ENCODE measurements at places on chromosomes 7 and 10.

GRCh38 chr7:39624442-39624807 is 1.1 kb downstream of the RALA start:
- no peak for DNase-seq

DNA sequence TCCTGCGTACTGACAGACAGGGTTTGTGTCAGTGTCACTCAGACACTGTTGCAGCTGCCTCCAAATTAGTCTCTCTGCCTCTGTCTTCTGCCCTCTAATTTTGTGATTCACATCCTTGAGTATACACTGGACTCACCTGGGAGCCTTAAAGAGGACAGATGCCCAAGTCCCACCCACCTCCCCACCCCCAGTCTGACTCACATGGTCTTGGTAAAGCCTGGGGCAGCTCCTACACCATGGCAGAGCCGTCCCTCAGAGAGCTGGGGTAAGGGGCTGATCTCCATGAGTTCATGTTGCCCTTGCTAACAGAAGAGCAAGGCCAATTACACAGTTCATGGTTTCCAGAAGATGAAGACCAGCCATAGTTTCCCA is 197.6 kb upstream of the STK17A start:
- DNase-seq = no peak

GRCh38 chr10:36491926-36492325 is 633.5 kb upstream of the ANKRD30A start:
- DNase-seq = no peak

- no peak for DNase-seq
Observed at GRCh38 chr7:123994449-123994848, 38.4 kb downstream of the TMEM229A start.

DNA sequence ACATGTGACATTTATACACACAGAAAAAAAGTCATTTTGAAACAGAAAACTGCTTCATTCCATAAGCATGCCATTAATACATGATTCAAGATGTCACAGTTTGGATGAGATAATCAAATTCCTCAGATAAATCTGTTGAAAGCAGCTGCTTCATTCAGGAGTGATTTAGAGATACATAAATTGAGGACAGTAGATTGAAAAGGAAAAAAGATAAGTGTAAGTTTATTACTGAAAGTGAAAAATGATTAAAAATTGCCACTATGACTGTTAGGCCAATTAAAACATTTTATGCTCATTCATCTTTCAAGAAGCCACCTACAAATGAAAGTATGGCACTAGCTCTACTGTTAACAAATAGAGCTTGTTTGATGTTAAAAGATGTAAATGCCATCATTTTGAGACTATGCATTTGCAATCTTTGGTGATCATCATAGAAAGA is 136.9 kb upstream of the CDK6 start:
- no peak for DNase-seq

DNA sequence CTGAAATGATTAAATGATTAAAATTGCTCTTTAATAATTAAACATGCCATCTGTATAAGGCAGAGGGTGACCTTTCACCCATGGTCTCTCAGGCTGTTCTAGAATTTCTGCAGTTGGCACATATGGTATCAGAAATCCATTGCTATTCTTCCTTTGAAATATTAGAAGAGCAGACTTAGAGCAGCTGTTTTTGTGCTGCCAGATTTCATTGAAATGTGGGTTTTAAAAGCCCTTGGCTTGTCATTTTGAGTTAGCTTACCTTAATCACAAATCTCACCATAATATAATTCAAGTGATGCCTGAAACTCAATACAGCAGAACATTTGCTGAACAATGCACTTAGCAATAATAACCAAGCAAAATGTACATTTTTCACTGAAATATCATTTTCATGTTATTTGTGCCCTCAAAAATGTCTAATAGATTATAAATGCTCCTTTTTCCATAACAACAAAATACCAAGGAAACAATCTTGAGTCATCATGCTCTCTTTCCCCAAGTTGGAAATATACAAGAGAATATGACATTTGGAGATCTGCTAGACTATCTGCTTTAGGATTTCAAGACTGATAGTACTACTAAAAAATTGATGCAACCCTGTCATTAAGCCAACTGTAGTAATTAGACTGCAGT is 16.1 kb upstream of the PTTG1IP2 start:
- DNase-seq = no peak

GRCh38 chr7:83599131-83599530 is 49.8 kb downstream of the SEMA3E start:
- DNase-seq = no peak

DNA sequence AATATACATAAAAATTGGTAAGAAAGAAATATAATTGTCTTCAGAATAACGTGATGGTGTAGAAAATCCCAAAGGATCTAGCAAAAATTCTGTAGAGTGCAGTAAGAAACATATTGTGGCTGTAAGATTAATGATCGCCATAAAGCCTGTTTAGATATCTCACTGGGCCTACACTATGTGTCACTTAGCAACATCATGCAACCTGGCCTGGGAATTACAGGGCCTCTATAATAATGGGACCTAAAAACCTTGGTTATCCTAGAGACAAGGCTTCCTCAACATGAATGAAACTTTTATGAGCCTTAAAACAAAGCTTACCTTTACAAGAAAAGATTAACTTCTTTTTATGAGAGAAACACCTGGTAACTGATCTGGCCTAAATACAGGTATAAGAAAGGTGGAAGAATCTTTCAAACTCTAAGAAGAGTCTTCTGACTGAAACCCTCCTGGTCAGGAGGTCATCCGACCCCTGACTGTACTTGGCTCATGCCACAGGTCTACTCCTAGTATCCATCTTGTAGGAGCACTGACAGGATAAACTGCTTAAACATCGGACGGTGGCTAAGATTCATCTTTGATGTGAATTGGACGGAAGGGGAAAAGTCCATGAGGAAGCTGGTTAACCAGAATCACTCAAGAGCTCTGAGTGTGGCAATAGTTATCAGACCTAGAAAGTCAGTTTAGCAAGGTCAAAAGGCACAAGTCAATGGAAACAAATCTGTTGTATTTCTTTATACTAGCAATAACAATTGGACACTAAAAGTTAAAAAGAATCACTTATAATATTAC is 1155.1 kb upstream of the SORCS1 start:
- no peak for DNase-seq

GRCh38 chr10:95505084-95505610 is 56.0 kb downstream of the SORBS1 start:
- DNase-seq = no peak

GRCh38 chr7:134366481-134366880 is 49.8 kb upstream of the SLC35B4 start:
- DNase-seq = no peak

DNA sequence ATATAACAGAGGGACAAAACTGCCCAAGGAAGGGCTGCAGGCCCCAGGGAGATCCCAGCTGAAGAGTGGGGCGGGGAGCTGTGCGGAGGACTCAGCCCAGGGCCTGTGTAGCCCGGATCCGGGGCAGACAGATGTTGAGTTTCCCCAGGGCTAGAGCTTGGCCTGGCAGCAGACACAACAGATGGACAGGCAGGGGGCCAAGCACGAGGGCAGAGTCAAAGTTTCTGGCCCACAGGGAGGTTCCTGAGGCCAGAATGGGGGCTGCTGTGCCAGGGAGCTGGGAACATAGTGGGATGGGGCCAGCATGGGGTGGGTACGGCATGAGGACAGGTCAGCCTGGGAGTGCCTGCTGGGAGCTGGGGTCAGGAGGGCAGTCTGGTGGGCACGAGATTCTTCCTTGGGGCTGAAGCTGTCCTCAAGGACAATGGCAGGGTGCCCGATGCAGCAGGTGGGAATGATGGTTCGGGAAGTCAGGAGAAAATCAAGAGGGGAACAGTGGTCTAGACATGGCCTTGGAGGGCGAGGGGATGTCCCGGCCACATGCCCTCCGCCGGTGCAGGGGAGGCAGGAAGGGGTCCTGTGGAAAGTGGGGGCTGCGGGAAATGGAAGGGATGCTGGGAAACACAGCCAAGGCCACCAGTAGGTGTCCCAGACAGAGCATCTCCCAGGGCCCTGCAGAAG is 519.1 kb upstream of the FOXK1 start:
- DNase-seq = no peak

DNA sequence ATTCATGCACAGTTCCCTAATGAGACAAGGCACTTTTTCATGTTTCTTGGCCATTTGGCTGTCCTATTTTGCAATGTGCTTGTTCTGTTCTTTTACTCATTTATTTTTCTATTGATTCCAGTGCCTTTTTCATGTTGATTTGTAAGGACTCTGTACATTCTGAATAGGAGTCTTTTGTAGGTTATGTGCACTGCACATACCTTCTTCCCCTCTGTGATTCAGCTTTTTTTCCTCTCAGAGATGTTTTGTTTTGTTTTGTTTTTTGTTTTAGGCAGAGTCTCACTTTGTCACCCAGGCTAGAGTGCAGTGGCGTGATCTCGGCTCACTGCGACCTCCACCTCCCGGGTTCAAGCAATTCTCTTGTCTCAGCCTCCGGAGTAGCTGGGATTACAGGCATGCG is 59.7 kb downstream of the KCNH2 start:
- DNase-seq = no peak

GRCh38 chr7:150755473-150756099 is 18.4 kb downstream of the GIMAP5 start:
- DNase-seq = no peak

- DNase-seq = no peak
Observed at GRCh38 chr10:108562105-108562504, 1361.2 kb downstream of the XPNPEP1 start.

- no peak for DNase-seq
Observed at GRCh38 chr10:15780353-15781135, 60.8 kb upstream of the ITGA8 start.

DNA sequence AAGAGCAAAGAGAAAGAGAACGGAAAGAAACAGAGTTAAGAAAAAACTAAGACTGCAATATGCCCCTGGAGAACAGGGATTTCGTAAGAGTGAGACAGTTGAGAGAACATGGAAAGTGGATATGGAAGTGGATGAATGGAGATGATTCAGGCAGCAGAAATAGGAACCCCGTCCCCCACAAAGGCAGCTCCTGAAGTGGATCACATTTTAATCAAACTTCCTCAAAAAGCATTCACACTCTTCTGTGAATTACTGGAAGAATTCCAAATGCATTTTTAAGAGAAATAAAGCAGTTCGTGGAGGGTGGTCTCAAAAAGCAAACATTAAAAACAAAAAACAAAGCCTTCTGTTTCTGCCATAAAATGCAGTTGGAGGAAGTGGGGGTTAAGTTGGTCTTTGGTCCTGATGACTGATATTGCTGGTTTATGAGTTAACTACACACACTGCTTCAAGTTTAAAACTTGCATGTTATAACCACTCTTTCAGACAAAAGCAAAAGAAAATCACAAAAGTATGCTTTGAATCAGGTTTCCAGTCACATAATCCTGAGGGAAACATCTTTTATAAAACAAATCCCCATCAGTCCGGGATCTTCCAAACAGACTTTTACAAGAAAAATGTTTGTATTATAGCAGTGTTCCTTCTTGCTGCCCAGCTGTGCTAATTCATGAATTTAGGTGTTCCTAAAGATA is 214.3 kb downstream of the FANK1 start:
- no peak for DNase-seq

- no peak for DNase-seq
Observed at GRCh38 chr10:131897297-131897899, 3.4 kb upstream of the PPP2R2D start.
